ENCODE measurements at places on chromosomes 2 and 18. TPM values are rescaled to one million over a fixed set of nuclear protein-coding genes. Genes with fewer than 3 reads are reported as not detected.

DNA sequence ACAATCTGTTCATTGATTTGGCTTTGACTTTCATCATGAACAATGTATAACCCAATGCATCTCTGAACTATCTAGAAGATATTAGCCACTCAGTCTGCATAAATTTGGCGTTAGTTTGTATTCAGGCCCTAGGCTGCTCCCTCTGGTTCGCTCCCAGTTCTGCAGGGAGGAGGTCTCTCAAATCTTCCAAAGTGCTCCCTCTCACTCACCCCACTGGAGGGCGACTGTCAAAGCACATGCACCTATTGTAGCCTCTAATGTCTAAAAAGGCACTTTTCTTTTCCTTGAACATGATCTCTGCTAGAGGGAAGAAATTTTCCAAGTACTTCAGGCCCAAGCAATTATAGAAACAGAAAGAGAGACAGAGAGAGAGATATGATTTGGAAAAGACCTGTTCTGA lies 291.5 kb downstream of the TDRD15 start:
- DNase-seq = no peak

- no peak for DNase-seq
Observed at GRCh38 chr18:65752625-65753325, 2.0 kb downstream of the CDH7 start.

Gene TWIST2
- 5.9 TPM for total RNA-seq

Gene CRYGC
- total RNA-seq = not detected

- no peak for DNase-seq
Observed at GRCh38 chr18:63523660-63524059, 18.5 kb upstream of the SERPINB12 start.

GRCh38 chr2:217069263-217070042 lies 209.6 kb upstream of the TNP1 start:
- DNase-seq = no peak

DNA sequence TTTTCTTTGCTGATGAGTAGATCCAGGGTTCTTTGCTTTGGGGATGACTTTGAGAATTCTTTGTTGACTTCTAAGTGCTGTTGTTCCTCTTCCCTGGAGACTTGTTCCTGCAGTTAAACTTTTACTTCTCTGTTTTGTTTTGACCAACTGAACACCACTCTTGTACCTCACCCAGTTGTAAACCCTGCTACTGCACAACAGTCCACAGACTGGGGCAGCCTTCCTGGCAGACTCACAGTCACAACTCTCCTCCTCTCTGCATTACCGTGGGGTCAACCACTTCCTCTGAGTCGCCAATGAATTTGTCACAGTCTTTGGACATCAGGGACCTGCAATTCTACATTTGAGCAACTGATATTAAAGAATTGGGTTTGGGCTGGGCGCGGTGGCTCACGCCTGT lies 3.8 kb upstream of the SLC8A1 start:
- DNase-seq = no peak

DNA sequence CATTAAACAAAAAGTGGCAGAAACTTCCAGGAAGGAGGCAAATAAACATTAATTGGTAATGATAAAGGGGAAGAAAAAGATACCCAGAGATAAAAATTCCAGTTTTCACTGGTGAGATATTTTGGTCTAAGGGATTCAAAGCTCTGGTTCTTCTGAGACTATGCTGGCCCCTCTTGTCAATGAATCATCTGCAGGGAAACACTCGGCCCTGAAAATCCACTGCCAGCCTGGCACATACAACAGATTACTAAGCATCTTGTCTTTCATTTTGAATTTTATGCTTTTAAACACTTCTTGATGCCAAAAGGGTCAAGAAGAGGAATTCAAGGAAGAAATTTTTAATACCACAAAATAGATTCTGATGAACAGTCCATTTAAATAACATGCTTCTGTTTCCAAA lies 1603.8 kb upstream of the ZEB2 start:
- DNase-seq = no peak

Gene C2orf81
- 12.9 TPM for total RNA-seq

- peak; percentile 54 for DNase-seq
Observed at GRCh38 chr2:172556284-172557033, 569 bp downstream of the PDK1 start.

- DNase-seq = peak; percentile 79
Observed at GRCh38 chr18:79378536-79379250, 17.0 kb upstream of the NFATC1 start.

DNA sequence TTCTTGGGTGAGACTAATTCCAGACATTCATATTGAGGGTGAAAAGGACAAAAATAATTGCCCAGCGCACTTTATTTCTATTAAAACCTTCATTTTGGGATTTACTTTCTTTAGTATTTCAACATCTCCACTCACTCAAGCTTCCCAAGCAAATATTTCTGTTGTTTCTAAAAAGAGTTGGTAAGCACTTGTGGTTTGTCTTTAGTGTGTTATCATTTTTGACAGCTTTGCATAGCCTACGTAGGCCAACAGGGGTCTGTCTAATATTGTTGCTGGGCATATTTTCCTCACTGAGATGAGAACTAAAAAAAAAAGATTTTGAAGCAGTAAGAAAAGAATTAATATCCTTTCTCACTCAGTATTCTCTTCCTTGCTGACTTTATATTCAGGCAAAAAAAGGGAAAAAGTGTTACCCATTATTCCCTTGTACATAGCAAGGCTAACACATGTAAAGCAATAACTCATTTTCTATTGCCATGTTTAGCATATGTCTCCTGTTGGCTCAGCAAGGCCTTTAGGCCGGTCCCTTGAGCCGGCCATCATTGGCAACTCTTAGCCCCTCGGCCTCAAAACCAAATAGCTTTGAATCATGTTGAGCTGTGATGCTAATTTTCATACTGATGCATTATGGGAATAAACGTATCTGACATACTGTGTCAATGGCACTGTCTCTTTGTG lies 494.2 kb downstream of the ARHGAP15 start:
- DNase-seq = no peak

Gene GAD1
- total RNA-seq = not detected

GRCh38 chr18:70463085-70463484 lies 174.2 kb downstream of the SOCS6 start:
- DNase-seq = no peak

DNA sequence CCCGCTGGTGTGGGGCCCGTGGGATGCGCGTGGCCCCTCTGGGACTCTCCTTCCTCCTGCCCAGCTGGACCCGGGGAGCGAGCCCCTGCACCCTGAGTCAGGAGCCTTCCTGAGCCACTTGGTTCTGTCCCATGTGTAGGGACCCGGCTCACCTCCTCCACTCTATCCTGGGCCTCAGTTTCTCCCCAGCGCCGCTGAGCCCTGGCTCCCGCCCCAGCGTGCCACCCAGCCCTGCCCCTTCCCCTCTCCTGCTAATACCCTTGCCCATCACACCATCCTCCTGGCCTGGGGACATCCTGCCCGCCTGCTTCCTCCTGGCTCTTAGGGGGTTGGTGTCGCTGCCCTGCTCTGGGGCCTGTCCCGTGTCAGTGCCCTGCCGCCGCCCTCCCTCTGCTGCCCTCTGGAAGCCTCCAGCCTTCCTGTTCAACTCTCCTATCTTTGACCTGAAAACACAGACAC lies 24.8 kb downstream of the GPC1 start:
- DNase-seq = no peak

Gene ALK
- 0.20 TPM for total RNA-seq

DNA sequence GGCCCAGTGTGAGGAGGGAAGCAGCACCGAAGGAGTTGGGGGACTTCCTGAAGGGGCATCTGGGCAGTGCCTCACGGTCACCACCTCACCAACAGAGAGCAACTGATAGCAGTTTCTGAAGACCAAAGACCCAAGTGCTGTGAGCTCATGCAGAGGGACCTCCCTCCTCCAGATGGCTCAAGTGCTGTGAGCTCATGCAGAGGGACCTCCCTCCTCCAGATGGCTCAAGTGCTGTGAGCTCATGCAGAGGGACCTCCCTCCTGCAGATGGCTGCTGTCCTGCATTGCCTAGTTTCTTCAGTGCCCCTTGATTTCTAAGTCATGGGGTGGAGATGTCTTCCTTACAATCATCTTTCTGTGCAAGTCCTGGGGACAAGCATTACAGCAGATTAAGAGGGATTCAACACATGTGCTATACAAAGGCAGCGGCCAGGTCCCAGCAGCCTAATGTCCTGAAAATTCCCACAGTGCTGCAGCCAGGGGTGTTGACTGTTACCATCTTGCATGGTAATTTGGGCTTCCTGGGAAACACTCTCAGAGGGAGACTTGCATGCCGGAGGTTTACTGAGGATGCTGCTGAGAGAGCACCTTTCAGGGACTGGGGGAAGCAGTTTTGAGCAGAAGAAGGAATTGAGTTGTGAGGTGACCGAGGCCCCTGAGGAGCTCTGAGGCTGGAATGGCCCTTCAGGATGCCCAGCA lies 409.3 kb downstream of the GALR1 start:
- DNase-seq = no peak

Gene CDK15
- 3.1 TPM for total RNA-seq

DNA sequence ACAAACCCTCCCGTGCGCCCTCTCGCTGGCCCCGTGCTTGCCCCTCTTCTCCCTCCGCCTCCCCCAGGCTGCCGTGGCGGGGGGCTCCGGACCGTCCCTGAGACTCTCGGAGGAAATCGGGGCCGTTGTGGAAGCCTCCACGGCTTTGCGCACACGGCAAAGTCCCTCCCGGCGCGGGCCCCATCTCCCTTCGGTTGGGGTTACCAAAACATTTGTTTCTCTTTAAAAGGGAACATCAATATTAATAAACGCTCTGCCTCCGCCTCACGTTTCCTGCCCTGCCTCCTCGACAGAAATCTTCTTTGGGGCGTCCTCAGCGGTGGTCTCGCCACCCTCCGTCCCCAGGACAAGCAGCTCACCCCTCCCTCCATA lies 3.8 kb downstream of the PAX3 start:
- no peak for DNase-seq

Gene FAM161A
- 3.8 TPM for total RNA-seq

- no peak for DNase-seq
Observed at GRCh38 chr2:104766683-104767082, 87.2 kb upstream of the POU3F3 start.

Gene MPP4
- not detected for total RNA-seq

Gene RFTN2
- total RNA-seq = 5.5 TPM

- DNase-seq = no peak
Observed at GRCh38 chr2:221958224-221958623, 340.6 kb downstream of the PAX3 start.

- no peak for DNase-seq
Observed at GRCh38 chr2:160156100-160156499, 44.0 kb downstream of the ITGB6 start.

Gene ARHGAP15
- 10.0 TPM for total RNA-seq

All from mucosa of gallbladder (tissue), 1 donor.